Stimulated activated CD4-positive, alpha-beta T cell treated with anti-CD3 and anti-CD28 coated beads, Interleukin-2, amount 100 ng/mL, for 4 hours (primary cell): ENCODE measurements at places on chromosomes 2 and 18.

DNA sequence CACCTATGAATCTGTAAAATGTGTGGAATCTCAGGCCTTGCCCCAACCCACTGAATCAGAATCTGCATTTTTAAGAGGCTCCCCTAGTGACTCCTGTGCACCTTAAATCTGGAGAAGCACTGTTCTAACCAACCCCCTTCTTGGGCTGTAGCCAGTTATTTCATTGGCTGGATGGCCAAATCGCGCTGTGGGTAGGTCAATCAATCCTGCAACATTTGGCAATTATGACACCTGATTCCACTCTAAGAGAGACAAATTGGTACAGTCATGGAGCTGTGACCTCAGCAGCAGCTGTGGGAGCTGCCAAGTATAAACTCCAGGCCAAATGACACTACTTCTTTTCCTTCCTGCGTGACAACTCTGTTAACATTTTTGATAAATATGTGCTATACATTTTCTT is 208.7 kb downstream of the CLIP4 start:
- DNase-seq = no peak

GRCh38 chr2:12457831-12458230 is 258.9 kb upstream of the TRIB2 start:
- DNase-seq = no peak

- DNase-seq = no peak
Observed at GRCh38 chr2:24586955-24587354, 95.9 kb downstream of the NCOA1 start.

DNA sequence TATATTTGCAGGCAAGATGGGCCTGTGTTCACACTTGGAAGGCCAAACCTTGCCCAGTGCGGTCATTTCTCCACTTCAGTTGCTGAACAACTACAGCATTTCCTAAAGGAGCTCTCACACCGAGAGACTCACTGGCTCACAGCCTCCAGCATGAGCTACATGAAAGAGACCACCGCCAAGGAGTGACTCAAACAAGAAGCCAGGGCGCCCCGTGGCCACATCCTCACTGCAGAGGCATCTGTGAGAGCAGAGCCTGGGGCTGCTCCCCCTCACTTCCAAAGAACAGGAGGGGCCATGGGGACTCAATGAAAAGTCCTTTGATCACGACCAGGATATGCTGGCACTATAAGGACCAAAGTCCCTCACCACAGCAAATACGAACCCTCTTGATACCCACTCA is 50.0 kb downstream of the TMEM163 start:
- peak; percentile 39 for DNase-seq

DNA sequence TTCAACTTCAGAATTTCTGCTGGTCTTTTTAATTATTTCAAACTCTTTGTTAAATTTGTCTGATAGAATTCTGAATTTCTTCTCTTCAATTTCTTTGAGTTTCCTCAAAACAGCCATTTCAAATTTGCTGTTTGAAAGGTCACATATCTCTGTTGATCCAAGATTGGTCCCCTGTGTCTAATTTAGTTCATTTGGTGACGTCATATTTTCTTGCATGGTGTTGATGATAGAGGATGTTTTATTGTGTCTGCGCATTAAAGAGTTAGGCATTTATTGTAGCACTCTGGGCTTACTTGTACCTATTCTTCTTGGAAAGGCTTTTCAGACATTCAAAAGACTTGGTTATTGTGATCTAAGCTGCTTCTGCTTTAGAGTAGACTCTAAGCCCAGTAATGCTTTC is 698.4 kb upstream of the LRRTM1 start:
- DNase-seq = no peak

DNA sequence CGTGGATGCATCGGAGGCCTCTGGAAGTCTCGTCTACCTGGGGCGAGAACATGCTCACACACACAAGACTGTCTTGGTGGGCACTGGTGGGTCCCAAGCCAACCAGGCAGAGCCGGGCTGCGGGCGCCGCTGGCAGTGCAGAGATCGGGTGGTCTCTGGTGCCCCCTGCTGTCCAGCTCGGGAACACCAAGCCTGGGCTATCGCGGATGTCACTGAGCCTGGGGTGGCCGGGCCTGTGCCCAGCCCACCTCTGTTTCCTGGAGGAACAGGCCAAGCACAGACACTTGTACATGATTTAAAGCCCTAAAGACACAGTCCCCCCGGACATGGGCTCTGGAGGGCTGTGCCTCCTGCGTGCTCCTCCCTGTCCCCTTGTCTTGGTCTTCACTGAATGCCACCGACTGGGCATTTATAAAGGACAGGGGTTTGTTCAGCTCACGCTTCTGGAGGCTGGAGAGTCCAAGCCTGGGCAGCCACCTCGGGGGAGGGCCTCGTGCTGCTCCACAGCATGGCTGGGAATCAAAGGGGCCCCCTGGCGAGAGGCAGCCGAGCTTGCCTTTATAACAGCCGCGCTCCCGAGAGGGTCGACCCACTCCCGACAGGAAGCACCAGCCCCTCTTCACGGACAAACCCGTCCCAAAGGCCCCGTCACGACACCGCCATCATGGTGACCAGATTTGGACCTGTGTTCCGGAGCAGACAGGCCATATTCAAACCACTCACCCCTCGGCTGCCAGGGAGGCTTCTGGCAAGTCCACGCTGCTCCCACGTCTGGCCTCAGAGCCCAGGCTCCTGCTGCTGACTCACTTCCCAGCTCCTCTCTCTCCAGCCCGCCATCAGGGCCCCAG is 3.6 kb upstream of the OTOS start:
- DNase-seq = peak; percentile 63

GRCh38 chr18:7269942-7270341 is 39.1 kb downstream of the LRRC30 start:
- DNase-seq = no peak
